Lung (tissue), 17 donors: ENCODE measurements at places on chromosomes 6 and 20.

DNA sequence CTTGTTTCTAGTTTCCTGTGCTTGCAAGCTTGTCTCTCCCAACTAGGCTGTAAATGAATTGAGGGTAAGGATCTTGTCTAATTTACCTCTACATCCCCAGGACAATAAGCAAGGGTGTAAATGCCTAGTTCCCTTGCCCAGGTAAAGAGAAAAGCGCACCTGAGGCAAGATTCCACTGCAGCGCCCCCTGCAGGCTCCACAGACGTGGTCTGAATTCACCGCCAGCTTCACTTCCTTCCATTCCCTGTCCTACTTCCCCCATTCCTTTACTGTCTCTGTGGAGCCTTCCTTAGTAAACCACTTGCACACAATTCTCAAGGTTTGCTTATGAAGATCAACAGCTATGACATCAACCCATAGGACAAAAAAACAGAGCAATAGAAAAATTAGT lies 42.3 kb downstream of the ANKEF1 start:
- no peak for DNase-seq

DNA sequence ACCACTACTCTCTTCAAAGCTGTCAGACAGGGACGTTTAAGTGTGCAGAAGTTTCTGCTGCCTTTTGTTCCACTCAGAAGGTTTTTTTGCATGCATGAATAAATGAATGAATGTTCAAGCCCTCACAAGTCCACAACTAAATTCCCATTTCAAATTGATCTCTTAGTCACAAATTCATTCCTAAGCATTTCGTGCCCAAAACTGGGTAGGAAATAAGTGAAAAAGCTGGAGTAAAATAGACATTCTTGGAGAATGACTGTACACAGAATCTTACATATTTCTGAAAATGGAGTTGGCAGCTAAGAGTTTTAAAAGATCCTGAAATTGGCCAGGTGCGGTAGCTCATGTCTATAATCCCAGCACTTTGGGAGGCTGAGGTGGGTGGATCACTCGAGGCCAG lies 117.6 kb downstream of the PERP start:
- DNase-seq = no peak

DNA sequence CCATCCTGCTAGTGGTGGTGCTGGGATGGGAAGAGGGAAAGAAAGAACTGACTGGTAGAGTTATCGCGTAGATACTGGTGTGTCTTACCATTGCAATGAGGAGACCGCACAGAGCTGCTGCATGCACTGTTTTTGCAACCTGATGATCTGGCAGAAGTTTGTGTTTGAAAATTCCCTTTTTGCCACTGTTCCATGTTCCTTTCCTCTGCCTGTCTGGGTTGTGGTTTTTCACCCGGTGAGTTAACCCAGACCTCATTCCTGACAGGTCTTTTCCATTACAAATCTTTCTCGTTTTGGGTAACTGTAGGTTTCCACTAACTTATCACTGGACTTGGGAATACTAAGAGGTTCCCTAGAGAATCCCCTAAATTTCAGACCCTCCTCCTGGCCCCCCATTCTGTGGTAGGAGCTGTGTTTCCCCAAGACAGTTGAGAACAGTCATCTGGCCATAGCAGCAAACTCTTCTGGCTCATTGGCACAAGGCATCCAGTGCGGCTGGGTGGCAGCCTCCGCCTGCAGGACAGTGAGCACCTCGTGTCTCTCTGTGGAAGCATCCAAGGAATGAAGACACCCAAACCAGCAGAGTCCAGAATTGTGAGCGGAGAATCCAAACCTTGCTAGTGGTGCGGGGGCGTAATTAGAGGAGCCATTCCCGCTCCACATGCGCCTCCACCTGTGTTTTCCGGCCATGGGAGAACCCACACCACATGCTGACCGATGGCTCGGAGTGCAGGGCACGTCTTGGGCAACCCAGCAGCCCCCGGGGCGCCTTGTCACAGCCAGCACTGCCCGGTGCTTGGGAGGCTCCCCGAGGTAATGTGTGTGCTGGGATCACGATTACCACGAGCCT lies 32.8 kb downstream of the ERMARD start:
- DNase-seq = no peak

DNA sequence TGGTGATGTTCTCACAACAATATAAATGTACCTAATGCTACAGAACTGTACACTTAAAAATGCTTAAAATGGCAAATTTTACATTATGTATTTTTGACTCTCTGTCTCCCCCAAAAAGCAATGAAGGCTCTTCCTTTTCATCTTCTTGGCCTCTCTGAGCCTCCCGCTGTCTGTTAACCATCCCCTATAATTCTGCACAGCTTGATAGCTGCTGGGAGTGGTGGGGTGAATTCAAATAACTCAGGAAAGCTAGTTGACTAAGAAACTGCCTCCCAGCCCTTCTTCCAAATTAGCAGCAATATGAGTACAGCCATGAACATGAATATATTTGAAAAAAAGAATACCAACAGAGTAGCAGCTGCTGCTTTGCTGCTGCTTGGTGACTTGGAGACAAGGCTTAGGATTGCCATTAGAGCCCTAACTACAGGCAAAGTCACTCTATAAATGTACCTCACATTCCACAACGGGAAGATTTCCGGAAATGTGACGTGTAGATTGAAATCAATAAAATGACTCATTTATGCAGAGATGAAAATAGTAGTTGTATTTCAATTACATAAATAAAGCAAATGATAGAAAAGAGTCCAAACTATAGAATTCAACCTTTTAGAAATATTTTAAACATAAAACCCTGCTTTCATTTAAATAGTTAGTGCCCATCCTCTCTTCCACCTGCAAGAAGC lies 200.1 kb upstream of the HEY2 start:
- DNase-seq = no peak

DNA sequence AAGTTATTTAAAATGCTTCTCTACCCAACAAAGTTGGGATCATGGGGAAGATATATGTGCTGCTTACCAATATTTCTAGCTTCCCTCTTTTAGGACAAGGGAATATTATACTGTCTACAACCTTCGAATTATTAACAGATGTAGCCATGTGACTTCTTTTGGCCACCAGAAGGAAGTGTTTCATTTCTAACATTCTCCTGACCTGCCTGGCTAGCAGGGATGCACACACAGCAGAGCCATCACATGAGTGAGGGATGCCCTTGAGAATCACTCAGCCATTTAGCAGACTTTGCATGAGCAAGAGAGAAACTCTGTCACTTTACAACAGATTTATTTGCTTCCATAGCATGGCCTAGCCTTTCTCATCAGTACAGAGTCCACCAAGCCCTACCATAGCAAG lies 230.7 kb upstream of the MARCKS start:
- DNase-seq = no peak

- DNase-seq = no peak
Measured at GRCh38 chr6:163835439-163836171, 421.1 kb downstream of the QKI start.

- no peak for DNase-seq
Measured at GRCh38 chr20:61601853-61602252, 349.8 kb downstream of the CDH4 start.

- no peak for DNase-seq
Measured at GRCh38 chr6:144580039-144580438, 294.9 kb downstream of the UTRN start.

DNA sequence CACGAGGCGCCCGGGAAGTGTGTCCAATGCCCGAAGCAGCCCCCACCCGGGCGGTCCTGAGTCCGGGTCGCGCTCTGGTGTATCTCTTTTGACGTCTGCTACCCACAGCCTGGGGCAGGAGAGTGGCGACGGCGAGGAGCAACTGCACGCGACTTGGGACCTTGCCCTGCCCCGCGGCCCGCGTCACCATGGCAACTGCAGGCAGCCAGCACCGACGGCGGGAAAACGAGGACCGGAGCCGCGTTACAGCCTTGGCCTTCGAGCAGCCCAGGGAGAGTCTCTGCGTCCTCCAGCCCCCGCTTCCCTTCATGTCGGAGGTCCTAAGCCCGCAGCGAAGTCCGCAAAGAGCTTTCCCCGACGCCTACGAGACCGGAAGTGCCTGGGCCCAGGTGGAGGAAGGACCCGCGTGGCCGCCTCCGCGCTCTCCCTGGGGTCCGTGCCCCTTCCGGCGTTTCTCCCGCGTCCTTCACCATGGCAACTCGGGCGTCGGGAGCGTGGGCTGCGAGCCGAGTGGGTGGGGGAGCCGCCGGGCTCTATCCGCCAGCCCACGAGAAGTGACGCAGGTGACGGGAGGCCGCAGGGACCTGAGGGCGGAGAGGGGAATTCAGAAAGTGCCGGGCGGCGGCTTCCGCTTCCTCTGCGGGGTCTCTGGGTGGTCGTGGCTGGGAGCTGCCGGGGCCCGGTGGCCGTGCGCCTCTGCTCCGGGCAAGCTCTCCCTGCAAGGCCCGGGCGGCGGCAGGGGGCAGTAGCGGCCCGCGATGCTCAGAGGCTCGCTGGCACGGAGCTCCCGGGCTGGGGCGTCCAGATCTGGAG lies 88.6 kb upstream of the TGM3 start:
- peak; percentile 75 for DNase-seq

GRCh38 chr6:111837641-111838500 lies 35.4 kb downstream of the FYN start:
- no peak for DNase-seq

DNA sequence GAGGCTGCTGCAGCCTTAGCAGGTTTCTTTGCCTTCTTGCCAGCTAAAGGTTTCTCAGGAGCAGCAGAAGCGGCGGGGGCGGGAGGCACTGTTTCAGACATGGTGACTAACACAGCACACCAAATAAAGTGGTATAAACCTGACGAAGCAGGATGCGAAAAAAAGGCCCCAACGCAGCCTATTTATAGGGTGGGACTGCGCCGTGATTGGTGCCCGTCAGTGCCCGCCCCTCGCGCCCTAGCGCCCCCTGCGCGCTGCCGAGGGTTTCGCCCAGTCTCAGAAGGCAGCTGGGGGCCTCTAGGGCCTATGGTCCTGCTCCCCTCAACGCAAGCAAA lies 55.0 kb downstream of the TRIM38 start:
- peak; percentile 94 for DNase-seq
